Activated T-helper 9 cell treated with anti-CD3 and anti-CD28 coated beads, Interleukin-2, amount 50 U/mL, for 16 hours (primary cell): ENCODE measurements at places on chromosomes 3 and 15.

DNA sequence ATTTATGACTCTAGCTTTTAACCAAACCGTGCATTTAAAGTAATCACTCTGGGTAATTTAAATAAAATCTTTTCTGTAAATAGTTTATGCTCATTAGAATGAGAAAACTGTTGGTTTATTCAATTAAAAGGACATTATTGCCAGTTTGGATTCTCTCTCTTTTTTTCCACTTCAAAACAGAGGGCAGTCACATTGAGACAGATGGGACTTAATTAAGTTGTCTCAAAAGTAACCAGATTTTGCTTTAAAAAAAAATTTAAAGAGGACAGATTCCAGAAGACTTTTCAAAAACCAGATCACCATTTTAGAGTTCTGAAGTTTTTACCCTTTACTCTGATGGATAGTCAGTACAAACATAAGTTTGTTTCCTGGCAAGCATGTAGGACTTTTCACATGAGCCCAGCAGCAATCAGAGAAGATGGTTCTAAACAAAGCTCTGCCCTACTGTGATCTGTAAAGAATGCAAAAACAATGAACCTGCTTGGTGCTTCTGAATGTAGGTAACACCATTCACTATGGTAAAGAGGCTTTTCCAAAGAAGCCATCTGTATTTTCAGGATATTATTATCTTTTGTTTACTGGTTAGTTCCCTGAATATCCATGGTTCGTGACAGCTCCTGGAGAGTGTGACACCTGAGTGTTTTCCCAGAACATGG, 136.2 kb downstream of the LRTM1 start:
- no peak for DNase-seq

GRCh38 chr3:185058796-185059195, 94.1 kb downstream of the C3orf70 start:
- no peak for DNase-seq

DNA sequence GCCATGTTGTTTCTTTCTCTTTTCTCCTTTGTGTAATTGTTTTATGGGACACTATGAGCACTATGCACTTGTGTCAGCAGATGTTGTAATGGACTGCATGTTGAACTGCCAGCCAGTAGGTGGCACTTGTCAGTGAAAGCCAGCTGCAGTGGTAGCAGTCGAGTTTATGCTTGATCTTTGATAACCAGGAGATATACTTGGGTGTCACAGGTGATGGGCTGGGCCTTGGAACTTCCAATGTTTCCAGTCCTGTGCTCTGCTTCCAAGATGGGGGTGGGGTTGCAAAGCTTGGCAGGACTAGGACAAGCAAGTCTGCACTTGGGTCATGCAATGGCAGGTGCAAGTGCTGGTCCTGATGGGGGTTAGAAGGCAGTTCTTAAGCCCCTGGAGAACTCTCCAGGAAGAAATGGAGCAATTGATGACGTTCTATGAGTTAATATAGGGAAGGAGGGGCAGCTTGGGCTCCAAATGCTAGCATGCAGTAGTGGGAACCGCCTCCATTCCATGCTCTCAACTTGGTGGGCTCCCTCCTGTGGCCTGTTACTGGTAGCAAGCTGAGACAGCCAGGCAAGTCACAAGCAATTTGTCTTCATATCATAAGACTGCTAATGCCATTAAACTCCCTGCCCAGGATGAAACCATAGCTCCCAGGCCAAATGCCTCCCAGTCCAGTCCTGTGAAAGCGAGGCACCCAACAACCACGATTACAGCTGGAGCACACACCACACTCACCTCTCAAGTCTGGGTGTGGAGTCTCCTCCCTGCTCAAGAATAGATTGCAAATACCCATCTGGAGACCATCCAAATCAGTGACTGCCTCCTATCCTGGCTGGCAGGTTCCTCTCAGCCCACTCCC, 287.2 kb downstream of the CGGBP1 start:
- DNase-seq: no peak

DNA sequence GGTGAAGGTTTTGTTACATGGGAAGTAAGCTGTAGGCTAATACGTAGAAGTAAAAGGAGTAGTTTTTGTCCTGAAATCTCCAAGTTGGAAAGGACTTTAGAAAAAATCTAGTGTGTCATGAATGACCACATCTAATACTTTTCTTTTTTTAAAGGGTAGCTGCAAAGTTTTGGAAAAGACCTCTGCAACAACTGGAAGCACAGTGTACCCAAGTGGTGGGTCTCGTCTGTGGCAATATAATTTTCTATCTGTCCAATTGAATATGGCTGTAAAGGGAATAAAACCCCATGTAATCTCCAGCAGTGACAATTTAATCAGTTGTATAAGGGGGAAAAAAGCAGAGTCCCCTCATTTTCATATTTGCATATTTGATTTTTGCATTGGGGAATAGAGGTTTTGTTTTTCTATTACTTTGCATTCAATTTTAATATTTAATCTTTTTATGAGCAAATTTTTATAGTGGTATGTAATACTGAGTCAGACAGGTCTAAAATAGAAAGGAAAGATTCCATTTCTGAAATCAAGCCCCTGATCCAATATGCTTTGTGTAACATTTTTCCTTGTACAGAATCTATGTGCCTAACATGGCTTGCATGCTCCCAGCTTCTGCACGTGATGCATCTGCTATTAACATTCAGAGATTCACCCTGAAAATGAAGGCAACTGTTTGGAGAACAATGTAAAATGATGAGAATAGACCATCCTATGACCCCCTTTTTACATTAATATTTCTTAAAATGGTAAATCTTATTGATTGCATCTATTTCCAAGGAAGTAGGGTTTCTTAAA, 531.4 kb downstream of the ZIC1 start:
- DNase-seq: no peak

DNA sequence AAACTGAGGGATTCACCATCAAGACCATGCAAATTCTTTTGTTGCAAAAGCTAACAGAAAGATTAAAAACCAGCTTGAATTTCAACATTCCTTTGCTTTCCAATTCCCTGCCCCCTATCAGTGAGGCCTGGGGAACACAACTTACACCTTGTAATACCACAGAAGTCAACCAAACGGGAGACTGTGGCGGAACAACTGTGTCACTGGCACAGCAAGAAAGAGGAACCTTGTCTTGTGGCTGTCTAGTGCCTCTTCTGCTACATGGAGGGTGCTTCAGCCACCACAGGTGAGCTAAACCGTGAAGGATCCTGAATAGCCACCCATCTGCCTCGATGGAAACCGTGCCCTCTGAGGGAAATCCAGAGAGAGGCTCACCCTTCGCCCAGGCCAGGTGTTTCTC, 11.4 kb downstream of the CCDC12 start:
- DNase-seq: no peak

- no peak for DNase-seq
Observed at GRCh38 chr3:172102883-172103310, 63.5 kb downstream of the FNDC3B start.

GRCh38 chr3:84987706-84988504, 29.1 kb downstream of the CADM2 start:
- DNase-seq: no peak

DNA sequence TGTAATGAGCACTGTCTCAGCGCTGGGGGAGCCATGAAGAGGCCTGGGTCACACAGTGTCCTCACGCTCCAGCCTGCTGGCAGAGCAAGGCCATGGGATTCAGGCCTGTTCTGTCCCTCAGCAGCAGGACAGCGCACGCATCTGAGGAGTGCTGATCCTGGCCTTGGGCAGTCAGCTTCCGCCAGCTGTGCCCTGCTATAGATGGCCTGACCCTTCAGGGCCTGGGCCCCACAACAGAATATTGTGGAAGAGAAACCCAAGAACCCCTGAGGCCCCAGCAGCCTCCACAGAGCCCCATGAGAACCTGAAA, 78.6 kb downstream of the SRGAP3 start:
- DNase-seq: no peak

GRCh38 chr15:94370936-94371285, 139.6 kb downstream of the MCTP2 start:
- no peak for DNase-seq

DNA sequence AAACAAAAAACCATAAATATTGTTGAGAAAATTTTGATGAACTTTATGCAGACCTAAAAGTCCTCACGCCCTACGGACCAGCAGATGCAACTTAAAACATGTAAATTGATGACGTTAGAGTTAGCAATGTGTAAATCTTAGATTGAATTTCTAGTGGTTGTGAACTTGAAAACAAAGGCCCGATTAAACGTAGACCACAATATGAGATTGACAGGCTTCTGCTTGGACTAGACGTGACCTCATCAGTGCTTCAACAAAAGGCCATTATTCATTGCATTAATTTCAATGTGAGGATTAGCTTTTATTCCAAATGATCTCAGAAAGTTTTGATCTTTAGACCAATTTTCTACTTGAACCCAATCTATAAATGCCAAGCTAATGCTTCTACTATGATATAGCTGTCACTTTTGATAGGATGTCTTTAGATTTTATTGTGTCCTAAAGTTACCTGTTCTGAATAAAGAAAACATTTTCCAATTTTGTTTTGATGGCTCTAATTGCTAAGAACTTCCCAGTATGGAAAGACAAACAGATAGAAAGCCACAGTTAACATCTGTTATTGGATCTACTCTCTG, 55.4 kb upstream of the SPPL2A start:
- no peak for DNase-seq

DNA sequence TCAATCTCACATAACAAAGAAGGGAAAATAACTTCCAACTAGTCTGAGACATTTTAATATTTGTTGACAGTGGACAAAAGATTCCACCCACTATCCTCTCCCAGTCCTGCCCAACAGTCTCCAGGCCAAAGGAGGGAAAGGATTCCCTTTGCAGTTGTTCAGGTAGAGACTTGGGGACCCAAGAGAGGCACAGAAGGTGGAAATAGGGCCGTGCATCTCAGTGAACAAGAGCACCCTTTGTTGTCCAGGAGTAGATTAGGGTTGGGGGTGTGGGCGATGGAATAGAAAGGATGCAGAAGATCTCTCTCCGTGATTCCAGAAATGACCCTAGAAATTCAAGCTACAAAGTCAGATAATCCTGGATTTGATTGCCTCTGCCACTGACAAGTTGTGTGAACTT, 44.8 kb upstream of the TRA2B start:
- DNase-seq: no peak

- no peak for DNase-seq
Observed at GRCh38 chr3:50610181-50610971, 1.2 kb downstream of the CISH start.

DNA sequence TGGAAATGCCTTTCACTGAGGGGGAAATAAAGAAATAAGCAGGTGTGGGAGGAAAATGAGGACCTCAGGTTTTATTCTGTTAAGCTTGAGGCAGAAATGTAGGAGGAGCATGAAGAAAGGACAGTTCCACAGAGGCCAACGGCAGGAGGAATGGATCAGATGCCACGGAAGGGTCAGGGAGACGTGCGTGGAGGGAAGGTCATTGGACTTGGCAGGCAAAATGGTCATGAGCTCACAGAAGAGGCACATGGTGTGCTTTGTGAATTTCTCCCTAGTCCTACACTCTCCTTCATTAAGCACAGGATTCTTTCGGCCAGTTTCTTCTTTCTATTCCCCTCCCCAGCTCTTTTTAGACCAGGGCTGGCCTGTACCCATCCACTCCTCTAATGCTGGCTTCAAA, 32.5 kb upstream of the THSD4 start:
- DNase-seq: no peak

DNA sequence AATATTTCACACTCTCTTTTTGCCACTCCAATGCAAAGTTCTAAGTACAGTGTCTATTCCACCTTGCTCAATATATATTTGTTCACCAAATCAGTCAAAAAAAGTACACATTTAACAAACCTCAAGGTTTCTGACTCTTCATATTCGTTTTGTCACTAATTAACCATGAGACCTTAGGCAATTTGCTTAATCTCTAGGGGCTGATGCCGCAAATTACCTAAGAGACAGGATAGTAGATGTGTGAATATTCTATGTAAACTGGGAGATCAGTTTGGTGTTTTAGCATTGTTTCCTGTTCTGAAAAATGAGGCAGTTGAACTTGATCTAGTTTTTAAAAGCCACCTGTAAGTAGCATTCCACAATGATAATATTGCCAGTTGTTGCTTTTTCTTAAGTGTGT, 182.5 kb upstream of the KCNH8 start:
- no peak for DNase-seq
